ENCODE measurements at places on chromosomes 2 and 18.

- no peak for DNase-seq
These were observed 4.8 kb downstream of the ASB18 start for GRCh38 chr2:236259371-236259770.

DNA sequence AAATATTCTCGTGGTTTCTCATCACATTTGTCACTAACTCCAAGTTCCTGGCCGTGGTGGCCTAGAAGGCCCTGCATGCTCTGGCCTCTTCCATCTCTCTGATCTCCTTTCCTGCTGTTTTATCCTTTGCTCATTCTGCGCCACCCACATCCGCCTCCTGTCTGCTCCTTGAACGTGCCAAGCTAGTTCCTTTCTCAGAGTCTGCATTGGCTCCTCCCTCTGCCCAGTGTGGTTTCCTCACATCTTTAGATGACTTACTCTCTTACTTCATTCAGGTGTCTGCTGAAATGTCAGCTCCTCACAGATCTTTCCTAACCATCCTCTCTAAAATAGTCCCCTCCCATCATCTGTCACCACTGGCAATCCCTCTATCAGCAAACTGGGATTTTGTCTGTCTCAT is 158.6 kb upstream of the RBMS1 start:
- peak; percentile 84 for DNase-seq

DNA sequence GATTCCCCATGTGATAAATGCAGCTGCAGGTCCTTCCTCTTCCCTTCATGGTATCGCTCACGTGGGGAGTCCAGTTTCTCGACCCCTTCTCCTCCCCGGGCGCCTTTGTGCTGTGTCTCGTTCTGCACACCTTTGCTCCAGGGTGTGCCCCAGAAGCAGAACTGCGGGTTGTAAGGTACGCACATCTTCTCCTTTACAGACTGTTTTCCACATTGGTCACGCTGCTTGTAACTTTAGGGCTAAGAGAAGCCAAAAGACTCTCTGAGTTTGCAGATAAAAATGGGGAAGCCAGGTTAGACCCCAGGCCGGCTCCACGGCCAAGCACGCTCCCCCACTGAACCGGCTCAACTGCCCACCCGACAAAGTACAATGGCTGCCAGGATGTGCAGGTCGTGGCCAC is 45.9 kb upstream of the TFCP2L1 start:
- DNase-seq = no peak

DNA sequence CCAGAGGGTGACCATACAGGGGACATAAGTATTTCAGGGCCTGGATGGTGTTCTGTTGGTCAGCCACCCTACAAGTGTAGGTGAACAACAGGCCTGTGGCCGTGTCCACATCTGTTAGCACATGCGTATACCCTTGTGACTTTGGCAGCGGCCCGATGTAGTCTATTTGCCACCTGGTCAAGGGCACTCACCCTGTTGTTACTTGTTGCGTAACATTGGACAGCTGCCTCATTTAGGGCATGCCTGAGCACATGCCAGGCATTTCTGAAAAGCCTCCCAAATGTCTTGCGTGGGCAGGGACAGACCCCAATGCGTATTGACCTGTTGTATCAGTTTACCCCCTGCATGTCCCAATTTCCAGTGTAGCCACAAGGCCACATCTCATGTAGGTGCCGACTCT is 235.0 kb downstream of the MBD5 start:
- peak; percentile 29 for DNase-seq

DNA sequence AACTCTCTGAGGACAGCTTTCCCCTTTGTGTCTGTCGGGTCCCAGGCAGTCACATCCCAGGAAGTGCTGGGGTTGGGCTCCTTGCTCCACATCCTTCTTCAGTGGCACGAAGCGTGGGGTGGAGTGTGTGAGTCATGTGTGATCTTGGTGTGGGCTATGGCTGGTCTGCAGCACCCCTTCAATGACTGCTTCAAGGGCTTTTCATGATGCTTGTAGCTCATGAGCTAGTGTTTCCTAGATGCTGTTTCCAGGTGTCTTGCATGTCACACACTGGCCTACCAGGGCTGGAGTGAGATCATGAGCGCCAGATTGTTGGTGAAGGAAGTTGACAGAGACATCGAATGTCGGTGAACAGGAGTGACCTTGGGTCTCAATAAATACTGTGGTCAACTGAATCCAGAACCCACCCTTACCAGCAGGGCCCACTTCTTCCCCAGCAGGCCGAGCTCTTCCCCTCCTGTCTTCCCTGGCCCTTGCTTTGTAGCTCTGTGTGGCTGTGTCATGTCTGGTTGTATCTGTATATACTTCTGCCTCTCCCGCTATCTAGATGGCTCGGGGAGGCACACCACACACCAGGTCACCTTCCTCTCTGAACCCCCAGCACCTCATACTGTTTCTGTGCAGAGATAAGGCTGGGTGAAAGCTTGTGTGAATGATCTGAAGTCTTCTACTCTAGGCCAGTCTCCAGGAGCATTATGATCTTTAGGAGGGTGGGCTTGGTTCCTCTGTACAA is 3.8 kb downstream of the C2orf92 start:
- DNase-seq = peak; percentile 9

GRCh38 chr2:214503568-214503967 is 92.7 kb downstream of the VWC2L start:
- DNase-seq = no peak
